ENCODE measurements at places on chromosomes 7 and 10.

- peak; percentile 86 for DNase-seq
These were observed 142.4 kb downstream of the SH3PXD2A start for GRCh38 chr10:103712898-103713498.

DNA sequence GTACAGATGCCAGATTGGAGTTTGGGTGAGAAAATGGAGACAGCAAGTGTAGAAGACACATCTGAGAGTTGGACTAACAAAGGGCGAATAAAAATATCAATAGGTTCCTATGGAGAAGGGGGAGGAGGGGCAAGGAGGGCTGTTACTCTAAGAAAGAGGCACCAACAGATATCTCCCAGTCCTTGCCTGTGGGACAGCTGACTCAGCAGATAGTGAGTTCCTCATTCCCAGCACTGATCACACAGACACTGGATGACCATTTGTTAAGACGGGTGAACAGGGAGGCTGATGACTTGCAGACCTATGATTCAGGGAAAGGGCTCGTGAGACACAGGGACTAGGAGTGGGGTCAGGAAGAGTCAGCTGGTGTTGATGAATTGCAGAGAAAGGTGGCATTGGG lies 5.7 kb upstream of the PRR15 start:
- no peak for DNase-seq

DNA sequence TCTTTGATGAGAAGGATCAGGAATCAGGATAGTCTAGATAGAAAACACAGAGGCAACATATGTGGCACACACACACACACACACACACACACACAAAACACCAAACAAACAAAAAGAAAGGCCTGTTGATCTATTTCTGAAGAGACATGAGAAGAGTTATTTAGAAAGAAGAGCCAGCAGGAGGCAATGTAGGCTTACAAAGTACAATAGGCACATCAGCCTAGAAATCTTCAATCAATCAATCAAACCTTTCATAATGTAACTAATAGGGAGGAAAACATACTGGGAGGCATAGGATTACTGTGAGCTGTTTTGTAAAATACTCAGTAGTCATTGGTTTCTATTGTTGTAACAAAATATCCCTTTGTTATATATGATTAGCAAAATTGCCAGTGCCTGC lies 47.3 kb upstream of the TES start:
- DNase-seq: no peak

DNA sequence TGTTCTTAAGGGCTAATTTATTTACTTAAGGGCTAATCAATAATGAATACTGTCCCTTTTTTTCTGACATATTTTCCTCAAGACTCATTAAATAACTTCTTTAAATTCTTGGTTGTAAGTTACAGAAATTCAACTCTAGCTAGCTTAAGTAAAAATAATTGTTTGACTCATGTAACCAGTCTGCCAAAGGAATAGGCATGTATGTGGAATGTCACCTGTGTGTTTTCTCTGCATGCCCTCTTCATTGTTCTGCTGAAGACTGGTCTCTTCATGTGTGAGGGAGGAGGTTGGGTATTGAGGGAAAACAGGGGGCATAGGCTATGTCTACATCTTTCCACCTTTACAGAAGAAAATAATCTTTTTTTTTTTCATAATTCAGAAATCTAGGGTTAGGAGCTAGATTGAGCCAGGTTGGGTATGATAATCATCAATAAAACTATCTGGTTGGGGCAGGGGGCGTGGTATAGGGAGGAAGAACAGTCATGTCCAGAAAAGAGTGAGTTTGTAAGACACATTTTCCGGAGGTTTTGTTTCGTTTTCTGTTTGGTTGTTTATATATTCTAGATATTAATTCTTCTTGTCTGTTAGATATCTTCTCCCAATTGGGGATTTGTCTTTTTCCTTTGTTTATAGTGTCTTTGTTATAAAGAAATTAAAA lies 37.9 kb downstream of the EXOC4 start:
- peak; percentile 19 for DNase-seq

DNA sequence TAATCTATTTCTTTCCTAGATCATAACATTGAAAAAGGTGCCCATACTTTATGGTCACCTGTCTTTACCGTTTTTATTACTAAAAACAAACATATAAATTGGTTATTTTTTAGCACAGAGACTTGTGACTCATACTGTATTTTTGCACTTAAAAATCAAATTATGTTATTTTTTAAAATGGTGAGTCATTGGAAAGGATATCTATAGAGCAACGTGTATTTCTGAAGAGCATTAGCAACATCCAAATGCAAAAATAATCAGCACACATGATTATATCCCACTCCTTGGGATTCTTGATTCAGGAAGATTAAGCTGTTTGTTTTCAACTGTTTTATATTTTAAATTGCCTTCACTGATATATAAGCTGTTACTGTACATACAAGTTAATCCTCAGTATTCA lies 40.7 kb upstream of the FMC1 start:
- no peak for DNase-seq

DNA sequence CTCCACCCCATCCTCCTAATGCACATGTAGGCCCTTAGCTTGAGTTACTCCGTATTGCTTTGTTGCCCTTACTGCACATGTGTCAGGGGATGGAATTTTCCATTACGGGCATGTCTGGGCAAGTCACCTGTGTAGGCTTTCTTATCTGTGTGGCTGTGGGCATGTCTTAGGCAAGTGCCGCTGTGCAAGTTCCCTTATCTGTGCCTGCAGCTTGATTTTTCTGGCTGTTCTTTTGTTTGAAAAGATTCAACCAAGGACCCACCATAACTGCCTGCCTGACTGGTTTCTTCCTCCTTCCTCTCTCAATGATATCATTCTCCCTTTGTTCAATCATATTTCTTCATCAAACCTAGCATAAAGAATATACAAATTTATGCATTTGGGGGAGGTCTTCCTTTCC lies 88.5 kb downstream of the AKR1D1 start:
- DNase-seq: no peak

- DNase-seq: no peak
These were observed 69.2 kb upstream of the SFMBT2 start for GRCh38 chr10:7479861-7480598.

- DNase-seq: no peak
These were observed 433 bp upstream of the PLXNA4 start for GRCh38 chr7:132576721-132577085.

DNA sequence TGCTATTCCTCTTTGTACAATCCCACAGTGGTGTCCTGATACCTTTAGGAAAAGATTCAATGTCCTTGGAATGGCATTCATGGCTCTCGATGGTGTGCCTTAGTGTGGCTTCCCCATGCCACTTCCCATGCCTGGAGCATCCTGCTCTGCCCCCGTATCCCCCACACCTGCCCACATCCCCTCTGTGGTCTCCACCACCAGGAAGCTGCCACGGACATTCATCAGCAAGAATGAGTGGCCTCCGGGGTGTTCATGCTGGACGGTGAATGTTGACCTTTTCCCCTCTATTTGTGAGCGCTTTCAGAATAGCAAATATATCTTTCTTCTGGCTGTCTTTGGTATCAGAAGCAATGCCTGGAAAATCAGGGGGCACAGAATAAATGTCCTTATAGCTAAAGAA lies 262.0 kb upstream of the NRP1 start:
- no peak for DNase-seq

- peak; percentile 65 for DNase-seq
These were observed 6.4 kb upstream of the MSS51 start for GRCh38 chr10:73439605-73440312.

DNA sequence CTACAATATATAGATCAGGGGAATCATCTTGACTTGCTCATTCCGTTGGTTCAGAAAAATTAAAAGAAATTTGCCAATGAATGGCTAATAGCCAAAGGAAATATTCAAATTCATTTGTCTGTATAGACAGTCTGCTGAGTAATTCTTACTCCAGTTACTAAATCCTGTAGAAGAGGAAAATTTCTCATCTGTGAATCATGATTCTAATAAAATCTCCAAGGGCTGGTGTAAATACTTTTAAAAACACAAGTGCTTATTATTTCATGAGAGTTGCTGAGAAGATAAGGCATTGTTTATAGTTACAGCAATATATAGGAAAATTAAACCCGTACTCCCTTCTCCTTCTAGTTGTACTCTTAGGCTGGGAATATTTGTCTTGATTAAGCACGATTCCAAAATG lies 53.0 kb downstream of the WNT2 start:
- peak; percentile 36 for DNase-seq

DNA sequence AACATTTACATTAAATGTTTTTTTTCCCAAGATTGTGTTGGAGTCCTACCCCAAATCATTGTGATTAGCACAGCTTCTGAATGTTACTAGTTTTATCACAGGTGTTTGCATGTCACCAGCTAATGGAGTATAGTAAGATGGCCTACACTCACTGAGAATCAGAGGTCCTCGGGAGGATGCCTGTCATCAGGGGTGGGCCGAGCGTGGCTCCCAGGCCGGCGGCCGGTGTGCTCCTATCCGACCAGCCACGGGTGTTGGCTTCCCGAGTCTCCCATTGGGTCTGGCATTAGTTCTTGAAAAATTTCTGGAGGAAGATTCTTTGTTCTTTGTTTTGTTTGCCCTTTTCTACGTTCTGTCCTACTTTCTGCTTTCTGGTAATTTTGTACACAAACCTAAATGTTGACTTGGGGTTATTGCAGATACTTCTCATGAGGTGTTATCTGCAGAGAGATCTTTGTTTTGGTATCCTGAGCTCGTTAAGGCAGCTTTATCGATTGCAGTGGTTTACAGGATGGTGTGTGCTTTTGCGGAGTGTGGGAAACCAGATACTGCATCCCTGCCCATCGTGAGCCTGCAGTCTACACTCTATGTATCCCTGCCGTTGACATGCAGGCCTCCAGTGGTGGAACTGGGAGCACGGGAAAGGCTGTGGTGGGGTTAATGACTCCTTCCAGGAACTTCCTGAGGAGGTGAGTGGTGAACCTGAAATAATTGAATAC lies 67.3 kb upstream of the DNAJB6 start:
- no peak for DNase-seq

- no peak for DNase-seq
These were observed 14.5 kb downstream of the XRCC2 start for GRCh38 chr7:152661479-152661878.

GRCh38 chr7:142887282-142888015 lies 1.9 kb upstream of the TRPV6 start:
- no peak for DNase-seq

Data from astrocyte of the hippocampus (primary cell).